IMR-90 (cell line): ENCODE measurements at places on chromosomes 16 and 17. TPM values are rescaled to one million over a fixed set of nuclear protein-coding genes. Genes with fewer than 3 reads are reported as not detected.

- H3K4me1 ChIP-seq: no peaks in the 10 kb centered on the region
- no peak for DNase-seq
Measured at GRCh38 chr16:85998868-85999729, 100.1 kb downstream of the IRF8 start.

SGCA gene
- total RNA-seq: not detected in 2 replicates

DNA sequence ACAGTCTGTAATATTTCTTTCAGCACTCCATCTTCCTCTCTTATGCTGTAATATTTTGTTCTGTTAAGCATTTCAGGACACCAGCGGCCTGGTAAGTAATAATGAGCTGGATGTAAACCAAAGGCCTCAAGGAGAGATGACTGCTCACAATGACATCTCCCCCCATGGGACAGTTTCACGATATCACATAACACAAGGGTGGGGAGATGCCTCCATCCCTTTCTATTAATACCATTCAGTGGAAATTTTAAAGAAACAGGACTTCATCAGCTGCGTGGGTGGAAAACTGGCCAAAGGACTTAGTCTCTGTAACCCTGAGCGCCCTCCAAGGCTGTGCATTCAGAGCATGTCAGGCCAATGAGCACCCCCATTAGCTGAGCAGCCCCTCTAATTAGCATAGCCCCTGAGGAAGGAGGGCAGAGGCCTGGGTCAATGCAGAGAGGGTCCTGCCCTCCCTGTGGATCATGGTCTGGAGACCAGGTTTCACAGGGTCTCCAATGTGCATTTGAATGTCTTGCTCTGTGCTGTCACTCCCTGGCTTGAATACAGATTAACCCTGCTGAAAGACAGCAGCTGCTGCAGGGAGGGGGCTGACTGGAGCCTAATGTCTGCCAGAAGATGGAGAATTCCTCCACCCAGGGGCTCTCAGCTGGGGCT is 156.4 kb downstream of the HS3ST2 start:
- no peaks in the 10 kb centered on the region for H3K4me1 ChIP-seq
- no peaks in the 10 kb centered on the region for H3K36me3 ChIP-seq

TP53TG3 gene
- not detected in 2 replicates for total RNA-seq

SPAG9 gene
- total RNA-seq: 75.5 and 93.9 TPM in 2 replicates

- no peaks in the 10 kb centered on the region for H3K27me3 ChIP-seq
- H3K27ac ChIP-seq: peak overlapping the region; percentile 77
- peaks cover 14% of the 10 kb centered on the region for H3K36me3 ChIP-seq
- no peak for DNase-seq
Measured at GRCh38 chr16:27254262-27254811, 14.2 kb downstream of the NSMCE1 start.

DNA sequence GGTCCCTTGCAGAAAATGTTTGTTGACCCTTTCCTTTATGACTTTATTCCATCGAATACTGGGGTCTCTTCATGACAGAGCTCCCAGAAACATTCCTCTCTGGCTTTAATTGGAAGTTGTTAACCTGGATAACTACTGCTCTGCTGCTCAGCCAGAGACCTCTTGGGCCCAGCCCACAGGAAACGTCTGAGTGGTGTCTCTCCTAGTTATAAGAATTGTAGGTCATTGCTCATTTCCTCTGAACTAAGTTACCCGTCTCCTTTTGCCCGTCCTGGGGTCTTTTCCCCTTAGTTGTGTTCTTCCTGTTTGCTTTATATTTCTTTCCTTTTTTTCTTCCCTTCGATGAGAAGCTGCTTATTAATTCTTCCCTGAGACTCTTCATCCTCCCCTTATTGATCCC is 9.0 kb downstream of the MAP2K6 start:
- H3K36me3 ChIP-seq: no peaks in the 10 kb centered on the region
- no peaks in the 10 kb centered on the region for H3K27me3 ChIP-seq
- DNase-seq: no peak
- H3K4me3 ChIP-seq: no peak overlapping the region
- no peaks in the 10 kb centered on the region for H3K4me1 ChIP-seq
- H3K27ac ChIP-seq: no peak overlapping the region

DNA sequence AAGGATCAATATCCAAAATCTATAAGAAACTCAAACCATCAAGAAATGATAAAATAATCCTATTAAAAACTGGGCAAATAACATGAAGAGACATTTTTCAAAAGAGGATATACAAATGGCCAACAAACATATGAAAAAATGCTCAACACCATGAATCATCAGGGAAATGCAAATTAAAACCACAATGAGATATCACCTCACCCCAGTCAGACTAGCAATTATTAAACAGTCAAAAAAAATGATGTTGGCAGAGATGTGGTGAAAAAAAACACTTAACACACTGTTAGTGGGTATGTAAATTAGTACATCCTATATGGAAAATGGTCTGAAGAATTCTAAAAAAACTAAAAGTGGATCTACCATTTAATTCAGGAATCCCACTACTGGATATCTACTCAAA is 379.0 kb upstream of the SOX9 start:
- no peak overlapping the region for H3K27ac ChIP-seq
- H3K4me1 ChIP-seq: no peaks in the 10 kb centered on the region
- no peak for DNase-seq
- H3K27me3 ChIP-seq: no peaks in the 10 kb centered on the region
